ENCODE measurements at places on chromosomes 7 and 10.

- DNase-seq = no peak
Measured at GRCh38 chr7:81094952-81095351, 176.1 kb upstream of the SEMA3C start.

DNA sequence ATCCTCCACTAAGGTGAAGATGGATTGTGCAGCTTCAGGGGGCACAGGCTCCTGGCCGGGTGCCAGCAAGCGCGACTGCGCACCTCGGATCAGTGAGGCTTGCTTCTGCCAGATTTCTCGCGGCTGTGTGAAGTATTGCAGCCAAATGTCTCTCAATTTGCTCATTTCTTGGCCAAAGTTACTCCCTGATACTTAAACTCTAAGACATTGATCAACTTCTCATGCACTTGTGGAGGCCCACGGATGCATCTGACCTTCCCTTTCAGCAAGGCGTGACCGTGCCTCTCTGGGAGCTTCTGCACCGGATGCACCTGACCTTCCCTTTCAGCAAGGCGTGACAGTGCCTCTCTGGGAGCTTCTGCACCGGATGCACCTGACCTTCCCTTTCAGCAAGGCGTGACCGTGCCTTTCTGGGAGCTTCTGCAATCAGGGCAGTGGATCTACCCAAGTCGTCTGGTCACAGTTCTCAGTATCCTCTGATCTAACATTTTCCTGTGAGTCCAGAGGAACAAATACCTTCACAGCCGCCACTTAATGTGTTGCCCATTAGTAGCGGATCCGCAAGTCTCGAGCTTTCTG lies 248.3 kb downstream of the ADARB2 start:
- no peak for DNase-seq

- DNase-seq = peak; percentile 70
Measured at GRCh38 chr10:133258818-133259601, 17.7 kb downstream of the ADAM8 start.

DNA sequence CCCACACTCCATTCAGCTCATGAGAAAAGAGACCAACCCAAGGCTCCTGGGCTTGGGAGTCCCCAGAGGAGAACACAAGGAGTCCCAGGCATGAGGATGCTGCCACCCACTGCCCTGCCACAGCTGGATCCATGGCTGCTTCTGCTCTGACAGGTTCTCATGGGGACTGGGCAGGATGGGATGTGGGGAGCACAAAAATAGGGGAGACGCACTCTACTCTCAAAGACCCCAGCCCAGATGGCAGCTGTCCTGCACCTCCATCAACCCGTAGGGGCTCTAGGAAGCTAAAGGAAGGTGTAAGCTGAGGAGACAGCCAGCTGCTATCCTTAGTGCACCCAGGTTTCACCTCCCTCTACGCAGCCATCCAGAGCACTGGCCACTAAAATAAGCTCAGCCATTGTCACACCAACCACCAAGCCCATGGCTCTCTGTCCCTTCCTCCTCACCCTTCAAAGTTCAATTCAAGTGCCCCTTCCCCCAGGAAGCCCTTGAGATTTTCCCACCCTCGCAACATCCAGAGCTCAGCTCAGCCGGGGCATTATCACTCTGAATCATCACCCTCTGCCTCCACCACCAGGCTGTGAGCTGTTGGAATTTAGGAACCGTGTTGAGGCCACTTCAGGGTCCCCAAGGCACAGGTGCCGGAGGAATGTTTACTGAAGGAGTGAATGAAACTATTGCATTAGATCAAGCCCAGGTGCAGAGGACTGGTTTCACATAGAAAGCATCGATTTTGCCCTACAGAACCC lies 142.1 kb downstream of the GRID1 start:
- no peak for DNase-seq

GRCh38 chr10:70851597-70852475 lies 36.1 kb downstream of the SGPL1 start:
- peak; percentile 42 for DNase-seq

- DNase-seq = peak; percentile 43
Measured at GRCh38 chr7:15720849-15721471, 34.5 kb upstream of the MEOX2 start.

- DNase-seq = no peak
Measured at GRCh38 chr10:113028456-113029440, 78.7 kb downstream of the TCF7L2 start.

- no peak for DNase-seq
Measured at GRCh38 chr7:43868681-43869005, 674 bp downstream of the MRPS24 start.

DNA sequence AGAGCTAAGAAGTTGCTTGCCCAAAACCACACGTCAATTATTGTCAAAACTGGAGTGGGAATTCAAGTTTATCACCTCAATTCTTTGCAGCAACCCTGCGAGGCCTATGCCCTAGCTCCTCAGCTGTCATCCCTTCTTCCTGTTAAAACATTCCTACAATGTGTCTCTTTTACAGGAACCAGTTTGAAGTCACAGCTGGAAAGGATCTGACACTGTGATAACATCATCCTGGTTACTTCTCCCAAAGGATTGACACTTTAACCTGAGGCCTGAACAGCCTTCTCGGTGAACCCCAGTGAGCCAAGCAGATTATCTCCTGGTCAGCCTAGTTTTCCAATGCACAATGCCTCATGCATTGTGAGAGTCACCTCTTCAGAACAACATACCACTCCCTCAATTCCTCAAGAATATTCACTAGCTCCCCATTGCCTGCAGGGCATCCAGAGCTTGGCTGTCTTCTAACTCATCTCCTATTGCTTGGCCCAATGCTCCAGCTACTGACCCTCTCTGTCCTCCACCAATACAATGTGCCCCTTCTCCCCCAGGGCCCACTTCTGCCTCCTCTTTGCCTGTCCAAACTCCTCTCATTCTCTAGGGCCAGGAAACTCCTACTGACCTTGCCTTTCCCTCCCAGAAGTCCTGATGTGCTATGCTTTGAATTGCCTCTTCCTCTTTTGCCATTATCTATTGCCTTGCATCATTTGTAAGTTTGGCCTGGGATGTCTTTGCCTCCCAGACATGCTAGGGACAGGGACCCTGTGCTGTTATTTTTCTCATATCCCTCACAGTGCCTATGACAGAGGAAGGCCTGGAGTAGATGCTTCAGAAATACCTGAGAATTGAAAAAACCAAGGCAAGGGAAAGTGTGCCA lies 10.4 kb upstream of the DLG5 start:
- DNase-seq = no peak

GRCh38 chr10:98388101-98388655 lies 26.8 kb downstream of the PYROXD2 start:
- DNase-seq = no peak

GRCh38 chr7:21214657-21215056 lies 213.2 kb upstream of the SP4 start:
- DNase-seq = no peak

DNA sequence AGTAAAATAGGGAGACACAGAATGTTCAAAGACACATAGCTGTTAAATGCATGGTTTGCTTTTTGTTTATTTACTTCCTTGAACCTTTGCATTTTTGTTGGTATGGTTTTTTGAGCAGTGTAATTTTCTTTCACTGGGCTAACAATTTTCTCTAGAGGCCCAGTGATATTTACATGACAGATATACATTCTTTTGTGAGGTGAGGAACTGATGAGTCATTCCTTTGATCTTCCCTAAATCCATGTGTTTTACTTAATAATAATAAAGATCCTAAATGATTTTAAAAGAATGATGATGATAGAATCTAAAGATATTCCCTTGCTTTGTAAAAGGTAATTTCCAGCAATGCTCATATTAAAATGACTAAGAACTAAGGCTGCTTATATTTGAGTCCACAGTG lies 188.5 kb upstream of the ANK3 start:
- no peak for DNase-seq

DNA sequence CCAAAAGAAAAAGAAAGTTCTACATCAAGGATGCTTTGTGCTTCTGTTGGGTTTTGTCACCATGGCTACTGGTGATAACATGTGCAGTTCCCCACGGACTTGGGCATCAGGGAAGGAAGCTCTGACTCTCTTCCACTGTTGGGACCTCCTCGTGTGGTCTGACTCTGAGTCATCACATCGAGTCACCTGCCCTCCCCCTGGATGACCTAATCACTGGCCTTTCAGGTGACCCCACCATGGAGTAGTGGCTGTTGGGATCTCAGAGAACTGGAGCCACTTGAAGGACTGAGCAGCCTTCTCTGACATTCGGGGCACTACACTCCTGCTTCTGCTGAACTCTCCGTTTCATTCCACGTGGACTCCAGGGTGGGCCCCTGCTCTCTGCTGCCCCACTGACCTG lies 60.8 kb upstream of the DOCK1 start:
- no peak for DNase-seq

DNA sequence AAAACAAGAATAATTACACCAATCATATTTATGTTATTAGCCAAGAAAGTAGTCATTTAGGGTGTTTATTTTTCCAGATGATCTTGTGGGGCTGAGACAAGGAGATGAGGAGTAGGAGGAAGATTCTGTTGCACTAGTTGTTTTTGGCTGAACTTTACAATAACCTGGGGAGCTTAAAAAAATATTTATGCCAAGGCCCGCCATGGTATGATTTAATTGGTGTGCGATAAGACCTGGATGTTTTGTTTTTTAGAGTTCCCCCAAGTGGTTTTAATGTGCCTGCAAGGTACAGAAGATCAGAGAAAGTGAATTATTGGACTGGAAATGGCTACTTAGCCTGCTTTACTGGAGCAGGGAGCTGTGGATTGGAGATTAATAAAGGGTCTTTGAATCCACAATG lies 7.1 kb upstream of the ZNF282 start:
- no peak for DNase-seq

DNA sequence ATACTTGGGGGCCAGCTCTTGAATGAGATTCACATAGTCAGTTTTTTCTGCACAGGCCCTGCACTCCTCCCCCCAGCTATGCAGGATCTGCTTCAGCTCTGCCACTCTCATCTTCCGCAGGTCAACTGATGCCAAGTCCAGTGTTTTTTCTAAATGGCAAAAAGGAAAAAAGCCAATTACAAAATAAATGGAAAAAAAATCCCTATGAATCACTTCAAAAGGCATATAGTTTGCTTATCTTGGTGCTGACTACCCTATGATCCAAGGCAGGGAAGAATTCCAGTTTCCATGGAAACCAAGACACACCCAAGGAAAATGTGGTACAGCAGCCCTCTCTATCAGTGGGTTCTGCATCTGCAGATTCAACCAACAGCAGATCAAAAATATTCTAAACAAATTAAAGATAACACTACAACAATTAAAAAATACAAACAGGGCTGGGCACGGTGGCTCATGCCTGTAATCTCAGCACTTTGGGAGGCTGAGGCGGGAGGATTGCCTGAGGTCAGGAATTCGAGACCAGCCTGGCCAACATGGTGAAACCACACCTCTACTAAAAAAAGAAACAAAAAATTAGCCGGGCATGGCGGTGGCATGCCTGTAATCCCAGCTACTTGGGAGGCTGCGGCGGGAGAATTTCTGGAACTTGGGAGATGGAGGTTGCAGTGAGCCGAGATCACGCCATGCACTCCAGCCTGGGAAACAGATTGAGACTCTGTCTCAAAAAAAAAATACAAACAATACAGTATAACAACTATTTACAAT lies 17.6 kb downstream of the CDNF start:
- DNase-seq = no peak

DNA sequence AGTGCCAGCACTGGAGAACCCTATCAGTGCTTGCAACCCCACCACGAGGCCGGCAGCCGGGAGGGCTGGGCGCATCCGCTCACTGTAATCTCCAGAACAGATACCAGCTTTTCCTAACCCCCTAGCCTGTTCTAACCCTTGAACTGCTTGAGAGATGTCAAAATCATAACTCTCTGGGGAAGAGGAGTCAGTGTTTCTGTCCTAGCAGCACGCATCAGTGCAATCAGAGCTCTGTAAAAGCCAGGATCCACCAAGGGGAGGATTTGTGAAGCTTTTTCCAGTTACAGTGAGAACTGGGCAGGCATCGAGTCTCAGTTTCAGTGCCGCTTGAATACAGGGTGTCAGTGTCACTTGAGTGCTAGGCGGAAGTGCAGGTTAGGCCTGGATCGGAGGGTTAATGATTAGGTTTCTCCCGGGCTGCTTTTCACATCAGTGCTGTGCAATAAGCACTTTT lies 104.5 kb upstream of the INSYN2A start:
- DNase-seq = peak; percentile 63

DNA sequence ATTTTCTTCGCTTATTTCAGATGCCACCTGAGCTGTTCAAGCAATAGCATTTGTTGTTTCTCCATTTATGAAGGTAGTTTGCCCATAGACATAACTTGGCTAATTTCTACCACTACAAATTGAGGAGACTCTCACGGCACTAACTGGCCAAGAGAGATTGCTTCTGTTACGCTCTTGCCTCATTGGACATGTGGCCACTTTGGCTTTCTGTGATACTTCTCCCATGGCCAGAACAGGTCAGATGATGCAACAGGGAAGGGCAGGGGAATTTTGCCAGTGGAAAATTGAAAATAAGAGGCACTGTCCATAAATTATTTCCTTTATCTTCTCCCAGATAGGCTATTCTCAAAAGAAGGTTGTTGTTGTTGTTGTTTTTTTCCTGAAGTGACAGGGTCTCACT lies 1633.3 kb upstream of the LRRTM3 start:
- DNase-seq = no peak

DNA sequence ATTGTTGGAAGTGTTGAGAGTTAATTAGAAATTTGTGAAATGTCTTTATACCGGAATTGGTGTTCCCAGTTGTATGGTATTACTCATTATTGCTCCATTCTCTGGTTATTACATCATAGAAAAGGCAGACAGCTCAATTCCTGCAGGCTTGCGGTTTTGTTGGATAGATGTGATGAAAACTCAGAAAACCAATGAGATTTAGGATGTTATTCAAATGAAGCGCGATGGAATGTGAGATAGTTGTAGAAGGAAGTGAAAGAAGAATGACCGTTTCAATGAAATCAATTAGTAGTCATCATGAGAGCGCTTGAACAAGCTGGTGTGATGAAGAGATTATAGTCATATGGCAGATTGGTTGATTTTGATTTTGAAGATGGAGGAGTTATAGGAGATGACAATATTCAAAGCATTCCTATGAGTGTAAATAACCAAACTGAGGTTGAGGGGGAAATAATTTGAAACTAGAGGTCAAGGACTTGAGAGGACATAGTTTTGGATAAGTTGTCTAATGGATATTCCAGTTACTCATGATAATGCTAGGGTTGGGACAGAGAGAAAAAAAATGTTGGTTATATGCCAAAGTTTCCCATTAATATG lies 991.5 kb downstream of the NRG3 start:
- no peak for DNase-seq

DNA sequence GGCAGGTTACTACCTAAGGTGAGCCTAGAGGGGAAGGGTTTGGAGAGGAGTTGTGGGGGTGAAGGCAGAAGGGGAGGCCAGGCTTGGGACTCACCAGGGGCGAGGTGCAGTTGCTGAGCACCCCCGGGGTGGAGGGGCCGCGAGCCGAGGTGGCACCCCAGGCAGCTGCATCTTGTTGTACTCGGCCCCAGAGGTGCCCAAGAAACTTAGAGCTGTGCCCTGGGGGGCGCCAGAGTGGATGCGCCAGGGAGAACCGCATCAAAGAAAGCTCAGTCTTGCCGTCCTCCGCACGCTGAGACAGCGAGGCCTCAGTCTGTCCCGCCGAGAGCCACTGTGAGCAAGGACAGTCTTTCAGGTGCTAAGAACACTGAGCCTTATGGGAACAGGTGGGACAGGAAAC lies 7.4 kb downstream of the ATG9B start:
- no peak for DNase-seq

Measured in colonic mucosa (tissue), 4 donors.